ENCODE measurements at places on chromosomes 11 and 22.

DNA sequence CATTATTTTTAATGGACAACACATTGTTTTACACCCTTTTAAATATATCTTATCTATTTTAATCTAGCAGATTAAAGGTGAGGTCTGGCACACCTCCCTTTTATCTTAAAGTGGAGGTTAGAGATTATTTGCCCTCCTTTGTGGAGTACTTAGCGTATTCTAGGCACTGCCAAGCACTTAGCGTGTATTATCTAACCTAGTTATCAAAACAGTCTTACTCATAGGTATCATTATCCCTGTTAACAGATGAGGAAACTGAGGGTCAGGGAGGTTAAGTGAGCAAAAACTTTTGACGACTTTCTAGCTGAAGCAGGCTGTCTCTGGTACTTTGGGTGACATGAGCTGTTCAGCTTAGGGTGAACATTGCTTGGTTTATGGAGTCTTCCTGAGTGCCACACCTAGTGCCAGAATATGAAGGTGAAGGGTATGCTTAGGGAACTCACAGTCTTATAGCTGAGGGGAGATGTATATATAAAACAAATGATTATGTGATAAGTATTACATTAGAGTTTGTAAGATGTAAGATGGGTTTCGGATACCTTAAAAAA, 55.0 kb downstream of the ZNRF3 start:
- DNase-seq = no peak

DNA sequence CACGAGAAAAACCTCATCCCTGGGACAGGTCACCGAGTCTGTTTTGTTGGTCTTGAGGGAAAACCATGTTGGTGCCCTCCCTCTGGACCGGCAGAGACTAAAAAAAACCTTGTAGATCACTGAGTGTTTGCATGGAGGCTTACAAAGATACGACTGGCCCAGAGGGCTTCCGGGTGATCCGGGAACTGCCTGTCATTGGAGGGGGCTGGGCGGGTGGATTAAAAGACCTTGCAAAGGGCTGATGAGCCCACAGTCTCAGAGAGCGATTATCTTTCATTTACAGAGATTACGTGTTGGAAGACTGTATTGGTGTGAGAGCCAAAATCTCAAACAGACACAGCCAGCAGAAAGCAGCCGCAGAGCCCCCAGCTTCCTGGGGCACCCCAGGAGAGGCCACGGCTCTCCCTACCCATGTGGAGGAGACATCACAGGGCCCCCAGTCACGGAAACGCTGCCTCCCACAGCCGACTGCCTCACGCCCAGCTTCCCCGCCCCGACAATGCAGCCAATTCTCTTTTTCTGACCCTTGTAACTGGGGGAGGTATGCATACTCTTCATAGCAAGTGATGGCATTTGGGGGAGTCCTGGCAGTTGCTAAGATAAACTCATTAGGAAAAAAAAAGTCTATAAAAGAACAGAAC, 426.4 kb downstream of the CTTN start:
- no peak for DNase-seq

DNA sequence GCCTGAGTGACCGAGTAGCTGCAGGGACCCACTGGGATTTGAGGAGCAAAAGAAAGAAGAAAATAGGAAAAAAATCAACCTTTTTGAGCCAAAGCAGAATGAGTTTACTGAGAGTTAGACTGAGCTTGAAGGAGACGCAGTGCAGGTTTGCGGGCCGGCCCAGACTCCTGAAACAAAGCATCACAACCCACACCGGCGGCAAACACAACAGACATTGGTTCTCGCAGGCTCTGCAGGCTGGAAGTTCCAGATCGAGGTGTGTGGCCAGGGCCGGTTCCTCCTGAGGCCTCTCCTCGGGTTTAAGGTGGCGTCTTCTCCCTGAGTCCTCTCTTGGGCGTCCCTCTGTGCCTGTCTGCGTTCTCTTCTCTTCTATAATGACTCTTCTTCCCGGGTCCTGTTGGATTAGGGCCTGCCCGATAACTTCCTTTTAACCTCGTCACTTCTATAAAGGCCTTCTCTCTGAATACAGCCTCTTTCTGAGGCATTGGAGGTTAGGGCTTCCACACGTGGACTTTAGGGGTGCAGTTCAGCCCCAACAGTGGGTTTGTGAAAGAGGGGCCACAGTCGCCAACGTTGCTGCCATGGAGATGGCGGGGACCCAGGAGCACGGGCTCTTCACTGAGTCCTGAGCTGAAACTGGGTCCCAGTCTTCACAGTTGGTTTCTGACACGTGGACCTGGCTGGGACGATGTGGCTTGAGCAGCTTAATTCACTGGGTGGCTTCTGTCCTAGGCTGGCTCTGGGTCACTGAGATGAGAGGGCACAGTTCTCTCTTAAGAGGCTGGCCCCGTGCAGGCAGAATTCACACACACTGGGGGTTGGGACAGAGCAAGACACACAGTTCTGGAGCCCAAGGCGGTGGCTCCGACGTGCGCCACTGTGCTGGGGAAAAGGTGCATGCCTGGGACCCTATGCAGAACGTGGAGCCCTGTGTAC, 1047.7 kb downstream of the BRD1 start:
- no peak for DNase-seq

DNA sequence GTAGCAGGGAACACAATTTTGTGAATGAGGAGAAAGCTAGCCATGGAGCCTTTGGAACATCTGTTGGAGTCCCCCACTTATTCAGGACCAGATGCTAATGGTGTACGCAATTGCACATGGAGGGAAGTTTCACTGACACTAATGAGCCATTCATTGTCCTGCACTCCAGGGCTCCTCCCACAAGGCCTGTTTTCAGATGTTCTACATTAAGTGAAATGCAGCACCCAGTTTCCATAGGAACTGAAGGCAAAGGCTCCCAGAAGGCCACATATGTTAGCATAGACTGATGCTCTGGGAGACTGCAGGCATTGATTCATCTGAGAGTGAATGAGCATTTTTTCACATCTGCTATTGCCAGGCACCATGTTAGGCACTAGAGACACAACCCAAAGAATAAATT, 399.5 kb downstream of the ETS1 start:
- DNase-seq = no peak

- DNase-seq = peak; percentile 29
Observed at GRCh38 chr11:44005063-44005701, 42.6 kb upstream of the ACCSL start.

DNA sequence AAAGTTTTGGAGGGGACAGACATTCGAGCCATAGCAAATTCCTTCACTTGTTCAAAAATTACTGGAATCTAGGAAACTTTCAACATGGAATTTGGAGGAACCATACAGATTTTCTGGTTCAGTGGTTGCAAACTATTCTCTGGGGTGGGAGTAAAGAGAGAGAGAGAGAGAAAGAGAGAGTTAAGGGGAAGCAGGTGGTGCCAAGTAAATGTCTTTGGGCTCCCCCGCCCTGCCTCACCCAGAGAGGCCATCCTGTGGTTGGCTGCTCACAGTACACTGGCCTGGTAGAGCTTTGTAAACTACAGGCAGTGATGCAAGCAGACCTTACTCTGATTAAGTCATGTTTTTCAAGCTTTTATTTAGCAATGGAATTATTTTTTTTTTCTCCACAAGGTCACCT, 82.6 kb downstream of the ADAMTS15 start:
- DNase-seq = no peak

GRCh38 chr11:70834984-70835560, 417.3 kb downstream of the SHANK2 start:
- no peak for DNase-seq

DNA sequence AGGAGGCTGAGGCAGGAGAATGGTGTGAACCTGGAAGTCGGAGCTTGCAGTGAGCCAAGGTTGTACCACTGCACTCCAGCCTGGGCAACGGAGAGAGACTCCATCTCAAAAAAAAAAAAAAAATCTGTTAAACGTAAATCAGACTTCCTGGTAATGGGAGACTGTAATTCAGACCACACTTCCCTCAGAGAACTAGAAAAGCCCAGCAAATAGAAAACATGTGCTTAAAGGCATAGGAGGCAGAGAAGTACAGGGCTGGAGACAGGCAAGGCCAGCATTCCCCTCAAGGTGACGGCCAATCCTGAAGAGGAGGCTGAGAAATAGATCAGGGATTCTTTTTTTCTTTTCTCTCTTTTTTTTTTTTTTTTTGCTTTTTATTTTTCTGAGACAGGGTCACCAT, 8.2 kb downstream of the GGT5 start:
- no peak for DNase-seq

DNA sequence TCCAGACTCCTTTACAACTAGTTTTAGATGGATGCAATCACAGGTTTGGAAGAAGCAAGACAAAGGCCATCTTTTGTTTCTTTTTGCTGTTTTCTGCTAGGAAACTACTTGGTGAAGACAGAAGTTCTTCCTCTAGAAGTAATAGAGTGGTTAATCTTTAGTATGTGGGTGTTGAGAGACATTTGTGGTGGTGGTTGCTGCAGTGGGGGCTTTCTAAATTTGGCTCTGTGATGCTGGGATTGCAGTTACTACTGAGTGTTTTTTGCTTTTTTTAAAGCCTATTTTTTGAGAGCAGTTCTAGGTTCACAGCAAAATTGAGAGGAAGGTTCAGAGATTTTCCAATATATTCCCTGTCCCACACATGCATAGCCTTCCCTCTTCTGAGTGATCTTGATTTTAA, 120.0 kb downstream of the AASDHPPT start:
- DNase-seq = no peak

GRCh38 chr11:19686234-19686633, 26.4 kb upstream of the NAV2 start:
- DNase-seq = no peak

GRCh38 chr11:64856382-64857227, 12.2 kb upstream of the CDC42BPG start:
- DNase-seq = no peak

All from neural crest cell (in vitro differentiated cells).